Caudate nucleus (tissue), 63 donors: ENCODE measurements at places on chromosomes 2 and 18.

GRCh38 chr2:146004462-146004861, 1484.5 kb upstream of the ZEB2 start:
- no peak for DNase-seq

GRCh38 chr18:61414086-61414485, 80.9 kb downstream of the CDH20 start:
- DNase-seq, result no peak

DNA sequence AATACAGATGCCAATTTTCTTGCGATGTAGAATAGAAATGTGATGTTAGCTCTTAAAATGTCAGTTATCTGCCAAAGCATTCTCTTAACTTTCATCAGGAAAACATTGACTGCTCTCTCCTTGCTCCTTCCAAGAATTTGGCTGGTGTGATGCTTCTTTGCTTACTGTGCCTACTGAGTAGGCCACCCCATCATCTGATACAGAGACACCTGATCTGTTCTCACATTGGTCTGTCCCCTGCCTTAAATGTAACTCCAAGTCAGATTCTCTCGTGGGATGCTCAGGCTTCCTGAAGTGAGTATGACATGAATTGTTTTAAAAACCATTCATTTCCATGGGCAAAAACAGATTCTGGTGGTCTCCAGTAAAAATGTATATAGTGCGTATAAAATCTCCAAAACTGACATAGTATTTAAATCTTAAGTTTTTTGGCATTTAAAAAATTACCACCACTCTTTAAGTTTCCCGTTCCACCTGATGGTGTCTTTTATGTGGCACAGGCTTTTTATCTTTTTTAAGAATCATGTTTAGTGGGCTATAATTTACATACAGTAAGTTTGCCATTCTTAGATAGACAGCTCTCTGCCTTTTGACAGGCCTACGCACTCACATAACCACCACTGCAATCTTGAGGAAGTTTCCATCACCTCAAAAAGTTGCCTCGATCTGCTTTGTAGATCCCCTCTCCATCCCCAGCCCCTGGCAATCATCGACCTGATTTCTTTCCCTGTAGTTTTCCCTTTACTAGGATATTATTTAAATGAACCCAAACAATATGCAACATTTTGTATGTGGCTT, 36.6 kb downstream of the UBE2F start:
- DNase-seq, result no peak

- DNase-seq, result no peak
These were observed 80.7 kb downstream of the PSMG2 start for GRCh38 chr18:12783524-12783923.

DNA sequence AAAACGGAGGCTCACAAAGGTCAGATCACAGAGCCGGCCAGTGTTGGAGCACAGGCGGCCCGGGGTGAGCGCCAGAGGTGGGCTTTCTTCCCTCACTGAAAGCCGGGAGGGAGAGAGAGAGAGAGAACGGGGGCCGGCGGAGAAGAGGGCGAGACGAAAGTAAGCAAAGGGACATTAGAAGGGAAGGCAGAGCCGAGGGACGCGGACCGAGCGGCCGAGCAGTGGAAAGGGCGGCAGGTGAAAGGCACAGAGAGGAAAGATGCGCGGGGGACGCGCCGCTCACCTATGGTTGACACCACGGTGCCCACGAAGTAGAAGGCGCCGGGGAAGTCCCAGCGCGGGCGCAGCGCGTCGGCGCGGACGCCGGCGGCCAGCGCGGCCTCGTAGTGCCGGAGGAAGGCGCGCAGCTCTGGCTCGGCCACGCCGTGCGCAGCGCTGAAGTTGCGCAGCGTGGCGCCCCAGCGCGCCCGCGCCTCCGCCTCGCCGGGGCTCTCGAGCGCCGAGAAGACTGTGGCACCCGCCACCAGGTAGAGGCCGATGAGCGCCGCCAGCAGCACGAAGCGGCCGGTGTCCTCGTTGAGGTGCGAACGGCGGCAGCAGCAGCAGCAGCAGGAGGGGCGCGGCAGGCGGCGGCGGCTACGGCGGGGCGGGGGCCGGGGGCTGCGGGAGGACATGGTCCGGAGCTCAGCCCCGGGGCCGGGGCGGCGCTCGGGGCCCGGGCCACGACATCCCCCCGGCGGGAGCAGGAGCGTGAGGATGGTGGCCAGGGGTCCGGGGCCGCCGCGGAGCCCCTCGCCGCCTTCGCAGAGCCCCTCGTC, 166.9 kb downstream of the MSH2 start:
- no peak for DNase-seq

DNA sequence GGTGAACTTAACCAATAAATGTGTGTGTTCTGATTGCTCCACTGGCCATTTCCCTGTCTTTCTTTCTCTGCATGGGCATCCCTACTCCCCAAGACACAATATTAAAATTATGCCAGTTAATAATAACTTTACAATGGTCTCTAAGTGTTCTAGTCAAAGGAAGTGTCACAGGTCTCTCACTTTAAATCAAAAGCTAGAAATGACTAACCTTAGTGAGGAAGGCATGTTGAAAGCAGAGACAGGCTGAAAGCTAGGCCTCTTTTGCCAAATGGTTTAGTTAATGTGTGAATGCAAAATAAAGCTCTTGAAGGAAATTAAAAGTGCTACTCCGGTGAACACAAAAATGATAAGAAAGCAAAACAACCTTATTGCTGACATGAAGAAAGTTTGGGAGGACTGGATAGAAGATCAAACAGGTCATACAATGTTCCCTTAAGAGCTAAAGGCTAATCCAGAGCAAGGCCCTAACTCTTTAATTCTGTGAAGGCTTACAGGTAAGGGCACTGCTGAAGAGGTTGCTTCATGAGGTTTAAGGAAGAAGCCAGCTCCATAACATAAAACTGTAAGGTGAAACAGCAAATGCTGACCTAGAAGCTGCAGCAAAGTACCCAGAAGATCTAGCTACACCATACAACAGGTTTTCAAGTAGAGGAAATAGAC, 44.0 kb upstream of the ARHGAP15 start:
- no peak for DNase-seq

DNA sequence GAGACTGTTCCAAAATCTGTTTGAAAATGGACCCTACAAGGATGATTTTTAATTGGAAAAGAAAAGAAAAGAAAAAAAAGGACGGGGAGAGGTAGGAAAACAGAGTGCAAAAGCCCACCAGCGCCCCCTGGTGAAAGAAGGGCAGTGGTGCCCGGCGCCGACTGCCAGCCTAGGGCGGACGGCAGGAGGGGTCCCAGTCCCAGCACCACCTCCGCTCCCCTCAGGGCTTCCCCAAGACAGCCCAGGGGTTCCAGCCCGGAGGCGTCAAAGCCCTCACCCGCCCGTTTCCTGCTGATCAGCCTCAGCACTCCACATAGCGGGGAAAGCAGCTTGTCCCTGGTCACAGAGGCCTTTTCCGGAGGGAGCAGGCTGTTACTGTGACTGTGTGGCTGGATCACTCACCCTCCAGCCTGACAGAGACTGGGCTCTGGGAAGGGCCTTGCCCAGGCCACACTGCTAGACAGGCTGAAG, 213.9 kb downstream of the TFCP2L1 start:
- DNase-seq, result peak; percentile 29

DNA sequence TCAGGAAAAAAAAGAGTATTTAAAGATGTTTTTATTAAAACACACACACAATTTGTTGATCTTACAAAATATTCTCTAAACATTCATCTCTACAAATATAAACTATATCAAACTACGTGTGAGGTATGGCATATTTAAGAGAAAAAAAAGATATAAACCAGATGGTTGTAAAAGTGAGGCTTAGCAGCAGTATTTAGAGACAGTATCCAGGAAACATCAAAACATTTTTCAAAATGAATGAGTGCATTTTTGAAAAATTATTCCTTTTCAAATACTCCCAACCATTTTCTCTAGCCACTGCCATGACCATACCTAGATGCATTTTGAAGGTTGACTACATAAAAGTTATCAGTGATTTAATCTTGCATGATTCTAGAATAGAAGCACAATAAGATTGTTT, 38.2 kb upstream of the RAB27B start:
- no peak for DNase-seq

GRCh38 chr2:151916632-151917031, 88.4 kb upstream of the ARL5A start:
- DNase-seq, result no peak

DNA sequence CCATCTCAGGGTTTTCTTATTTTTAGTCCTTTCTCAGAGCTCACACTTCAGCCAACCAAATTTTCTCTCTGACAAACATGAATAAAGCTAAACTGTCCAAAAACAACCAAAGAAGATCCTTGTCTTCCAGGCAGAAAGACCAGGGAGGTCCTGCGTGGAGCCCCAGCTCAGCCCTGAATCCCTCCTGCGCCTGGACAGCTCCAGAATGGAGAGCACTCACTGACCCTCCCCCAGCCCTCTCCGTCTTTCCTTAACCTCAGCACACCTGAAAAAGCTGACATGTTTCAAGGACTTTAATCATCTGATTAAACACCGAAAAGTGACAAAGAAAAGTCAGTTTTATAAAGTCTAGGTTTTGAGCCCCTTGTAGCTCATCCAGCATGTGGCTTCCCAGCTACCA, 22.9 kb upstream of the GNAL start:
- no peak for DNase-seq

DNA sequence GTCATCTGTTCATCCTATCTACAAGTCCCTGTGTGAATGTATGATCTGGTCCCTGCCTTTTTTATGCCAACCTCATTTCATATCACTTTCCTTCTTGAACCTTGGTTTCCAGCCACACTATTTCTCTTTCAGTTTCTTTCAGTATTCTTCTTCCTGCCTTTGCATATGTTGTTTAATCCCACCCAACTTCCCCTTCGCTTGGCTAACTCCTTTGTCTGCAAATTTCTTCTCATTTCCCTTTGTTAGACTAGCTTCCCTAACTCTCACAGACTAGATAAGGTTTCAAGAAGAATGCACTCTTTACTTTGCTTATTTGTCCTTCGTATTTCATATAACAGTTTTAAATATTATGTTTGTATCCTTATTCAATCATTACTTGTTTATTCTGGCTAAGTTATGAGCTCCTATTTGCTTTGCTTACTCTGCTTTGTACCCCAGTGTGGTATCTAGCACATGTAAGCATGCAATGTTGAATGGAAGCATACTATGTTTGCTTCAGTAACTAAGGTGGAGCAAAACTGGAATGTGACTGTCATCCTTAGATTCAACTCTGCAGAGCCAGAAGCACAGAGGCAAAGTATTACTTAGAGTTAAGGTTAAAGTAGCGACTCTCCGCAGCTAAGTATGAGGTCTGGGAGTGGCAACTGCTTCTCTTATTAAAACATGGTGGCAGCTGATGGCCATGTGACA, 681.3 kb downstream of the CPS1 start:
- DNase-seq, result no peak

GRCh38 chr18:32683044-32683443, 89.8 kb downstream of the KLHL14 start:
- no peak for DNase-seq

- no peak for DNase-seq
These were observed 291.6 kb upstream of the HDAC4 start for GRCh38 chr2:239692362-239692851.

- no peak for DNase-seq
These were observed 112.9 kb upstream of the GYPC start for GRCh38 chr2:126543081-126543480.

DNA sequence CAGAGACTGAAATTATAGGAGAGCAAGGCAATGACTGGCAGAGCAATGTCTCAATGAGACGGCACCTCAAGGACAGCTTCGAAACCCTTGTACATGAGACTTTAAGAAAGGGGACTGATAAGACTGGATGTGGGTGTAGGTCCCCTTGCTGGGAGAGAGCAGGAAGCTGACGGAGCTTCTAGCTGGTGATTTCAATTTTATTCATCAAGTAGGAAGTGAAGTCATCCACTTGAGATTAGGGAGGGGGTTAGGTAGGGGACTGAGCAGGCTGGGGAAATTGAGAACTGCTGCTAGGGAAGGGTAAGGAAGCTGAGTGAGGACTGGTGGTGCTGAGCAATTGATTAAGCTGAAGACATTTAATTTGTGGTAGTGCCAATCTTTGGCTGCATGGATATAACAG, 99.5 kb upstream of the ITGB6 start:
- no peak for DNase-seq

DNA sequence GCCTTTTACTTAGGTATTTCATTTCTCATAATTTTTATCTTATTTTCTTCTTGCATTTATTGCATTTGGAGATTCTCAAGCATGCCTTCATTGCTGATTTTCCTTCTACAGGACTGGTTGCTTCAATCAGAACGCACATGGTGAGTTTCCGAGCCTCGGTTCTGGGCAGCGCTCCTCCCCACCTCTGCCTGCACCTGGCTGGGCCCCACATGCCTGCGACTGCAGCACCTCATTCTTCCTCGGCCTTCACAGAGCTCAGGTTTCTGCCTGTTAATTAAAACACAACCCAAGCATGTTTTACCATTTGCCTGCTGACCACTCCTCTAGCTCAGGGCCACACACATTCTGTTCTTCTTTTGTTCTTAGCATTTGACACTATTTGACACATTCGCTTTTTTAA, 398.8 kb downstream of the GALR1 start:
- no peak for DNase-seq

- DNase-seq, result no peak
These were observed 201.5 kb downstream of the SP3 start for GRCh38 chr2:173763641-173764040.

- no peak for DNase-seq
These were observed 16.7 kb downstream of the MAP3K2 start for GRCh38 chr2:127371037-127371436.

DNA sequence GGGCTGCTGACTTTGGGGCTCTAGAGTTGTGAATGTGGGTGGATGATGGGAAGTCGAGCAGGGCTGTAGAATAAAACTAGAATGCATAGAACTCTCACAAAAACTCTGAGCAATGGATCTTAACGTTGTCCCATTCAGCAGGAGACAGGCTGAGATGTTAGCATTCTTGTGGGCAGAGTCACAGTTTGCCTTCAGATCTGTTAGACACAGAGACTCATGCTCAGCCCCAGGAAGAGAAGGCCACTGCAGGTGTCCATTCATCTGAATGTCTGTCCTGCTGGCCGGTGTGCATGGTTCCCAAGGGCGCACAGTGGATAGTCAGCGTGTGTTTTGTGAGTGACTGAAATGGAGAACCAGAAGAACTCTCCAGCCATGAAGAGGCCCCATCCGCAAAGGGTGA, 111.3 kb downstream of the TSN start:
- DNase-seq, result no peak

- no peak for DNase-seq
These were observed 455.9 kb upstream of the HS6ST1 start for GRCh38 chr2:128774320-128775216.

- no peak for DNase-seq
These were observed 15.7 kb downstream of the LRRFIP1 start for GRCh38 chr2:237643066-237643465.

DNA sequence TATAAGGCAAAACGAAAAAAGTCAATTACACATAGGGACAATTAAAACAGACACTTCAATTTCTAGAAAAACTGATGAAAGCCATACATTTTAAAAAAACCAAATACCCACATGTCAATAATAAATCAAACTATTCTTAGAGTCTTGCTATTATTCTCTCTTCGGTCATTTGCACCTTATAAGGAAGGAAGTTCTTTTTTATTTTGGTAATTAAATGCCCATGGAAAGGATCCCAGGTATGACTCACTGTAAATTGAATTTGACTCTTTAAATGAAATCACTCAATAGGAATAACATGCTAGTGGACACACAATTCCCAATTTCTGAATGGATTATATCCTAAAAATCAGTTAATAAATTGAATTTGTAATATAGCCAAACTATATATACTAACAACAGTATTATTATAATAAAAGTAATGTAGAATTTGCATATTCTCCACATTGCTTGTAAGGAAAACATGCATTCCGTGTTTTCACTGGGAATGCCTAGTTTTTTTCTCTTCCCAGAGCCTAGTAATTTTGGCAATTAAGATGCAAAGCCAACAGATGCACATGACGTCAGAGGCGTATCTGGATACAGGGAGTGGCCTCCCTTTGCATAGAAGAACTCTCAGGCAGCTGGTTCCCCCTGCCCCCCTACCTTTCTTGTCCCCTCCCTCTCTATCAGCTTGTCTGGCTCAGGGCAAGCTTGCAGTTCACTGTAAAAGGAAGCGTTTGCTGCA, 153.5 kb upstream of the PGAP1 start:
- DNase-seq, result no peak
